Left cardiac atrium (tissue), 4 donors: ENCODE measurements at places on chromosomes 4 and X.

DNA sequence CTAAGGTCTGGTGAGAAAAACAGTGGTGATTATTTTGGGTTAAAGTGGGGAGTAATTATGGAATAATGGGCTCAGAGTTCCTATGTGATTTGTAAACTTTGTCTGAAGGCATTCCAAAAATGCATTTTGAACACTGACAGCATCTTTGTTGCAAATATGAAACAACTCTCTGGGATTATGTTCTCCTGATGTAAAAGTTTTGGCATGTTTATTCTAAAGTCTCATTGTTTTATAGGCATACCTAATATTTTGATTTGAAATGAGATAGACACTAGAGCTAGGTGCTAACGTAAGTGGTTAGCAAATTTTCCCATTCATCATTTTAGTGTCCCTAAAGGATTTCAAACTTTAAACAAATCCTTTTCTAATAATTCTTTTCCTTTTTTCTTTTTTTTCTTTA is 140.9 kb upstream of the ANXA3 start:
- no peak for DNase-seq

GRCh38 chr4:102355748-102356147 is 10.5 kb upstream of the SLC39A8 start:
- no peak for DNase-seq

DNA sequence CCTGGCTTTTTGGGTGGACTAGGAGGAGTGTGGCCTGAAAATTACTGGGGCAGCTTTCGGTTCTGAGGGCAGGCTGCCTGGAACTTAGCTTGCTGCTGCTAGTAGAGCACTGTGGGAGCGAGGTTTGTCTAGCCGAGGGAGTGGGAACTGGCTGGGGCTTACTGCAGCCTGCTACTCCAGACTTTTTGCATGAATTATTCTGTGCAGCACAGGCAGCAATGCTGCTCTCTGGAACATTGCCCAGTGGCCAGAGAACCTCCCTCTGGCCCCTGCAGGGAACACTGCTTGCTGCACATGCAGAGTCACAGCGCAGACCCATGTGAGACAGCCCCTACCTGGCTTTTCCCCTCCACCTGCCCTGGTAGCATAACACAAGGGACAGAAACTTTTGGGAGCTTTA is 263.9 kb upstream of the SLITRK2 start:
- DNase-seq, result no peak

GRCh38 chr4:153156721-153157120 is 47.5 kb upstream of the TRIM2 start:
- DNase-seq, result no peak

DNA sequence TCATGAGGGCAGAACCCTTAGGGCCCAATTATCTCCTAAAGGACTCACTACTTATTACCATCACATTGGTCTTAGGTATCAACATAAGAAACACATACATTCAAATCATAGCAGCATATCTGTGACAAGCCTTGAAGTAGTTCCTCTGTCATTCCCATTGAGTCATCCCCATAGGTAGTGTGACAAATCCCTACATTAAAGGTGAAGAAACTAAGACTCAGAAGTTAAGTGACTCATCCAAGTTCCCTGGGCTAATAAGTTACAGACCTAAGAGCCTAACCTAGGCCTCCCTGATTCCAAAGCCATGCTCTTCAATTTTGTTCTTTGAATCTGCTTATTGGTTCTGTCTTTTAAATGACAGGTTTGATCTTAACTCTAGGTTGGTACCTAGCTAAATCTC is 58.2 kb downstream of the CD38 start:
- DNase-seq, result no peak

DNA sequence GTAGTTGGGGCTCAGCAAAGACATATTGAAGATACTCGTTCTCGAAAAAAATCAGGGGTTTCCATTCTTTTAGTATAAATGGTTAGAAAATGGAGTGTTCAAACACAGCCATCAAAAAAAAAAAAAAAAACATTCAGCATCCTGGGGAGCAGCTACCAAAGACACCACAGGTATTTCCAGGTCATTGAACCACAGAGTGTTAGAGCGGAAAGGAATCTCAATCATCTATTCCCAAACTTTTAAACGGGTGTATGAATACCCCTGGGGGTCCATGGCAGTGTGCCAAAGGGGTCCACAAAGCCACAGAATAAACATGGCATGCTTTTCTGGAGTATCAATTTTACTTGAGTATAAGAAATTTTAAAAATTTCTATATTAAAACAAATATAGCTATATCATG is 6.9 kb upstream of the FGF16 start:
- DNase-seq, result no peak

- DNase-seq, result no peak
These were observed 235.1 kb upstream of the TAPT1 start for GRCh38 chr4:16461362-16461761.

DNA sequence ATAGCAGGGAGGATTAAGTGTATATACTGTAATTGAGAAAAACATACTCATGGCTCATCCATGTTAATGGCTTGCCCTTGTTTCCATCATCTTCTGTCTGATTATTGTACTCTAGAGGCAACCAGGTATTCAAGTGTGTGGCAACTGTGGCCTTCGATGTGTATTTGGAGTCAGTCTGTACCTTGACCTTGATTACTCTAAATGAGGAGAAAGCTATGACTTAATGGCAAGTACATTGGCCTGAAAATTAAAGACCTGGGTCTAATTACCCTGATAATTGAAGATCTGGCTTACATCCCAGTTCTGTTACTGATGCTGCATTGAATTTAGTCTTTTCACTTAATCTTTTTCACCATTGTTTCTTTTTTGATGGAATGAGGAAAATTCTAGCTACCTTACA is 409.2 kb downstream of the CCSER1 start:
- DNase-seq, result no peak
